ENCODE measurements at places on chromosomes 4 and X.

GRCh38 chrX:18654875-18655836 lies 16.8 kb downstream of the RS1 start:
- no peak for DNase-seq

DNA sequence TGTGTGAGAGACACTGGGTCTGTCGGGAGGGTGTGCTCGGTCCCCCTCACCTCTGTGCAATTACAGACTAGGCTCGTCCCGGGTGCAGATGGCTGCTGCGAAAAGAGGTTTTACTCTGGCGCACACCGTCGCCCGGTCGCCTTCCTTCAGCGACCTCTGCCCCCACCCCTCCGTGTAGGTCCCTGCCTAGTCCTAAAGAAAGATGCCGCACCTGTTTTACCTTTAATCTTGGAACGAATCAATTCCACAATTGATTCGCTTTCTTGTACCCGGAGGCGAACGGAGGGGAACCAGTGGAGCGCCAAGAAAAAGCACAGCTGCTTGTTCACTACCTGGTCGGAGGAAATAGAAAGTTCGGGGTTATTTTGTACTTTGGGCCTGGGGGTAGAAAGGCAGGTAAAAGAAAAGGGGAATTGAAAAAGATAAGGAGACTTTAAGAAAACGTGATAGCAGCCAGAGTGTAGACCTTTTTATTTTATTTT lies 1.2 kb downstream of the NPNT start:
- no peak for DNase-seq

DNA sequence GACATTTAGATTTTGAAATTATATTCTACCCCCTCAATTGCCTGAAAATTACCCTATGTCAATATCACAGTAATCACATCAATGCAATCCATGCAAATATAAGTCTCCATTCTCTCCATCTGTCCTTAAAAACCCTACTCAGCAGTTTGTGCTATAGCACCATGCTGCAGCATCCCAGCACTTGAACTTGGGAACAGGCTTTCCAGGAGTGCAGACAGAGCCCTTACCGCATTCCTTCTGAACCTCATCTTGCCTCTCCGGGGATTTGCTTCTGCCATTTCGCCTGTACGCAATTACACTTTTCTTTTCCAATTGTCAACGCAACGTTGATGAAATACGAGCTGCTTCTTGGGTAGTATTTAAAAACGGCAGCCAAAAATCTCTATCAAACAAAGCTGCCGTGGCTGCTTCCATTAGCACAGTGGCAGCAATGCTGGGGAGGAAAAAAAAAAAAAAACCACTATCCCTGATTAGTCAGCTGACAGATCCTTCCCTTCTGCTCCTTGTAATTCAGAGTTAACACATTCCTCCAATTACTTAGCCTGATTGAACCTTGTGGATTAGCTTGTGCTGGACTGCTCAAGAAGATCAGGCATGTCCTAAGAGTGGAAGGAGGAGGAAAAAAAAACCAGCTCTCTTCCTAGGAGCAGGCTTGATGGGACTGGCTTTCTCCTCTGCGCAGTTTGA lies 65.6 kb downstream of the MCF2 start:
- no peak for DNase-seq

- DNase-seq = no peak
These were observed 329.4 kb upstream of the PPARGC1A start for GRCh38 chr4:24219209-24219608.

DNA sequence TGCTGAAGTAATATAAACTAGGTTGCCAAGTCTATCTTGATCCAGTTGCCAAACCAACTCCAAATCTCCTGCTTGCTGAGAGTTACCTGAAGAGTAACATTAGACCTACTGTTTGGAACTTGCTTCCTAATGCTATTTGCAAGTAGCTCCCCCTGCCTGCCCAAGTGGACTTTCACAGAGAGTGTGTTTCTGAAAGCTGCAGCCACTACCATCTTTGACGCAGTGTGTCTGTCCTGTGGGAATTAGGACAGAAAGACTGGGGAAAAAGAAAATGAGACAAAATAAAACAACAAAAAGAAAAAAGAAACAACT lies 195.0 kb upstream of the HS3ST1 start:
- no peak for DNase-seq

- DNase-seq = no peak
These were observed 17.9 kb downstream of the COQ2 start for GRCh38 chr4:83266689-83267088.

- no peak for DNase-seq
These were observed 11.0 kb downstream of the CUL4B start for GRCh38 chrX:120549483-120550452.

Measured in anterior cingulate cortex (tissue), 58 donors.